Bronchial smooth muscle cell (primary cell): ENCODE measurements at places on chromosomes 7 and 10. TPM values are rescaled to one million over a fixed set of nuclear protein-coding genes. Genes with fewer than 3 reads are reported as not detected.

Gene OR6B1
- total RNA-seq: not detected in 2 replicates

Gene NYAP1
- 2.0 and 2.4 TPM in 2 replicates for total RNA-seq

Gene TFPI2
- total RNA-seq: 1.9 and 26.3 TPM in 2 replicates

Gene ELFN1
- total RNA-seq: 1.5 and 3.0 TPM in 2 replicates

Gene MEOX2
- total RNA-seq: 0.16 and 0.17 TPM in 2 replicates

Gene DGKI
- 1.9 and 2.5 TPM in 2 replicates for total RNA-seq

Gene IL6
- 0.94 and 3.3 TPM in 2 replicates for total RNA-seq

Gene SPDYE1
- under 0.01 TPM in 1 of 2 replicates, not detected in the other for total RNA-seq

Gene POLR2J3
- total RNA-seq: 18.1 and 21.8 TPM in 2 replicates

Gene FKBP6
- not detected in 2 replicates for total RNA-seq

Gene ANKRD1
- 0.16 and 0.43 TPM in 2 replicates for total RNA-seq

Gene PITRM1
- 36.8 and 52.6 TPM in 2 replicates for total RNA-seq

Gene OR6V1
- not detected in 2 replicates for total RNA-seq

Gene NKX2-3
- total RNA-seq: not detected in 2 replicates

Gene NEBL
- 0.16 and 0.34 TPM in 2 replicates for total RNA-seq

Gene RABGEF1
- total RNA-seq: 31.4 and 43.6 TPM in 2 replicates

Gene UCMA
- not detected in 2 replicates for total RNA-seq

Gene CTTNBP2
- 11.3 and 16.3 TPM in 2 replicates for total RNA-seq

Gene GRID1
- total RNA-seq: not detected in 2 replicates

Gene PRF1
- total RNA-seq: not detected in 2 replicates

Gene NOS3
- total RNA-seq: 0.17 and 0.32 TPM in 2 replicates

Gene ZFYVE27
- total RNA-seq: 14.3 and 15.0 TPM in 2 replicates

Gene BAG3
- 4.4 and 5.2 TPM in 2 replicates for total RNA-seq

Gene KLHL7
- 21.6 and 31.5 TPM in 2 replicates for total RNA-seq

Gene FAM13C
- 3.3 and 5.7 TPM in 2 replicates for total RNA-seq

Gene PRRT4
- not detected in 2 replicates for total RNA-seq

Gene PRDX3
- total RNA-seq: 126 and 131 TPM in 2 replicates

Gene SPDYE11
- total RNA-seq: not detected in 2 replicates

Gene PVRIG
- total RNA-seq: not detected in 2 replicates

Gene DKK1
- total RNA-seq: 11.0 and 18.4 TPM in 2 replicates

Gene CEP55
- 0.94 and 4.6 TPM in 2 replicates for total RNA-seq

Gene FAM25G
- total RNA-seq: not detected in 2 replicates

Gene VIPR2
- total RNA-seq: not detected in 2 replicates

Gene PHKG1
- total RNA-seq: 0.47 and 1.0 TPM in 2 replicates

Gene AGBL3
- total RNA-seq: 0.32 and 0.52 TPM in 2 replicates

Gene SUPV3L1
- 23.2 and 29.6 TPM in 2 replicates for total RNA-seq

Gene EMX2
- total RNA-seq: not detected in 2 replicates

Gene DPYSL4
- 2.4 and 2.7 TPM in 2 replicates for total RNA-seq

Gene EIF3B
- 123 and 139 TPM in 2 replicates for total RNA-seq

Gene AKR1B15
- total RNA-seq: not detected in 2 replicates

Gene TEX36
- total RNA-seq: 0.16 TPM in 1 of 2 replicates, not detected in the other

Gene ELOVL3
- 0.47 and 0.69 TPM in 2 replicates for total RNA-seq

Gene PLAC9
- total RNA-seq: 49.6 and 60.6 TPM in 2 replicates
